ENCODE measurements at places on chromosomes 5 and 9.

DNA sequence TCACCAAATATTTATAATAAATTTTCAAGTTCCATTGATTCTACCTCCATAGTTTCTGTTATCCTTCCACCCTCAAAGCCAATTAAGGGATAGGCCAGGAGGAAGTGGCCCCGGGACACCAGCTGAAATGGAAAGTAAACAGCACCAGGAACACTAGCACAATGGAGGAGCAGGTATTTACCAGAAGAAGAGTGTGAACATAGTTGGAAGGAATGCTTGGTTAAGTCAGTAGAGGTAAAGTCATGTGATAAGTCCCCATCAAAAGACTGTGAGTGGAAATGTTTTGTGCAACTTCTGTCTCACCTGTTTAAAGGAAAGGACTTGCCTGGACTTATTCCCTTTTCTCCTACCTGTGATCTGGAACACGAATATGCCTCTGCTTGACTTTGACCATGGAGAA lies 146.7 kb upstream of the RAI14 start:
- no peaks in the 10 kb centered on the region for H3K36me3 ChIP-seq
- H3K4me3 ChIP-seq: no peak overlapping the region
- H3K4me1 ChIP-seq: peaks cover 3% of the 10 kb centered on the region
- DNase-seq: no peak

DNA sequence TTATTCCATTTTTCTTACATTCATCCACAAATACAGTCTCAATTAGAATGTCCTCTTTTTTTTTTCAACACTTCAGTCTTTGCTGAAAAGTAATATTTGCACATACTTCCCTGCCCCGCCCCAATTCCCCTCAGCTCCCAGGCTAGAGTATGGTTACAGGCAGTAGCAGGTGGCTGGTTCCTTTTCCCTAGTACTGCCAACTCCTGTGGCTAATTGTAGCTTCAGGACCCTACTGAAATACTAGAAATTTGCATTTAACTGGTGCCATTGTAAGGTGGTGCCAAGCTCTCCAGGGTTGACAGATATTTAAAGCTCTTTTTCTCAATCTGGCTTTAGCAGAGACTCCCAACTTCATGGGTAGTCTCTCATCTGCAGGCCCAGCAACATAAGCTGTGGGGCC lies 80.3 kb downstream of the FAM81B start:
- no peak for DNase-seq
- no peak overlapping the region for H3K4me3 ChIP-seq
- H3K36me3 ChIP-seq: peaks cover 5% of the 10 kb centered on the region
- no peaks in the 10 kb centered on the region for H3K4me1 ChIP-seq

- peaks cover 2% of the 10 kb centered on the region for H3K27me3 ChIP-seq
- no peak for DNase-seq
- no peaks in the 10 kb centered on the region for H3K4me1 ChIP-seq
- no peaks in the 10 kb centered on the region for H3K36me3 ChIP-seq
Measured at GRCh38 chr5:59034498-59035186, 451.8 kb downstream of the RAB3C start.

- no peak overlapping the region for H3K4me3 ChIP-seq
- no peaks in the 10 kb centered on the region for H3K36me3 ChIP-seq
Measured at GRCh38 chr5:131022811-131023497, 142.1 kb downstream of the HINT1 start.

GRCh38 chr9:130262771-130263170 lies 2.8 kb upstream of the HMCN2 start:
- H3K27ac ChIP-seq: no peak overlapping the region
- no peak for DNase-seq
- H3K36me3 ChIP-seq: no peaks in the 10 kb centered on the region
- H3K27me3 ChIP-seq: peaks cover 9% of the 10 kb centered on the region
- peaks cover 5% of the 10 kb centered on the region for H3K4me1 ChIP-seq

GRCh38 chr5:176481711-176482110 lies 33.5 kb downstream of the FAF2 start:
- no peak for DNase-seq
- H3K27me3 ChIP-seq: peaks cover 1% of the 10 kb centered on the region
- no peak overlapping the region for H3K4me3 ChIP-seq
- H3K36me3 ChIP-seq: no peaks in the 10 kb centered on the region

DNA sequence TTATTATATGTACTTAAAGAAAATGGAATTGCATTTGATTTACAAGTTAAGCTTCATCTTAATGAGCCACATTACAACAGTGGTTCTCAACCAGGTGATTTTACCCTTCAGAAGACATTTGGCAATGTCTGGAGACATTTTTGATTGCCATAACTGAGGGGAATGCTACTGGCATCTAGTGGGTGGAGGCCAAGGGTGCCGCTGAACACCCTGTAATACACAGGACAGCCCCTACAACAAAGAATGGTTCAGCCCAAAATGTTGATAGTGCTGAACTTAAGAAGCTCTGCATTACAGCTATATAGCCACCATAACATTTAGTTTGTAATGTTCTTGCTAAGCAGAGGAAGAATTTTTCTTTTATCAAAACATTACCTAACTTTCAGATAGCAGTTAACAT lies 103.1 kb downstream of the PAM start:
- DNase-seq: no peak
- H3K36me3 ChIP-seq: no peaks in the 10 kb centered on the region
- no peak overlapping the region for H3K4me3 ChIP-seq
- H3K27me3 ChIP-seq: peaks cover under 1% of the 10 kb centered on the region
- peaks cover 13% of the 10 kb centered on the region for H3K4me1 ChIP-seq

GRCh38 chr9:68429631-68430030 lies 73.2 kb downstream of the PGM5 start:
- H3K4me1 ChIP-seq: no peaks in the 10 kb centered on the region
- DNase-seq: no peak
- no peak overlapping the region for H3K4me3 ChIP-seq
- no peaks in the 10 kb centered on the region for H3K27me3 ChIP-seq
- no peak overlapping the region for H3K27ac ChIP-seq

- H3K27ac ChIP-seq: no peak overlapping the region
- no peaks in the 10 kb centered on the region for H3K36me3 ChIP-seq
- no peak overlapping the region for H3K4me3 ChIP-seq
- H3K4me1 ChIP-seq: no peaks in the 10 kb centered on the region
- DNase-seq: no peak
- H3K27me3 ChIP-seq: no peaks in the 10 kb centered on the region
Measured at GRCh38 chr9:4365055-4365454, 65.2 kb upstream of the GLIS3 start.

- no peak overlapping the region for H3K27ac ChIP-seq
- no peak for DNase-seq
- H3K4me1 ChIP-seq: no peaks in the 10 kb centered on the region
- no peak overlapping the region for H3K4me3 ChIP-seq
Measured at GRCh38 chr9:68541568-68541967, 885 bp upstream of the TMEM252 start.

DNA sequence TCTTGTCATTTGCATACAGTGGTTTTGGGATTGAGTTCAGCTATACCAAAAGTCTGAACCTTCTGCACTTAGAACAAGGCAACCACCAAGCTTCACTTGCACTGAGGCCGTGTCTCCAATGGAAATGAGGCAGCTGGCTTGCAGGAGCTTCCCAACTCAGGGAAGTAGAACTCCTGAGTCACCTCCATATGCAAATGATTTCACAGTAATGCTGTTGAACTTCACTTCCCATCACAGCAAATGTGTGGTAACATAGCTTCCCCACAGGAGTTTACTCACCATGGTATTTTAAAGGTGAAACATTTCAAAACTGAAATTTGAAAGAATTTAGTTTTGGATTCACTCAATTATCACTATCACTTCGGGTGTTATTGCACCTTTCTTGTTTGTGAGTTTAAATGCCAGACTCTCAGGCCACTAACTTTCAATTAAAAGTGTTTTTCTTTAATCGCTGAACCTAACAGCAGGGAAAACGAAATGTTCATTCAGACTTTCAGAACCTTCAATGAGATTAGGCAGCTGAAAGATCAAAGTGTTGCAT lies 9.0 kb downstream of the CD274 start:
- H3K27ac ChIP-seq: no peak overlapping the region
- no peaks in the 10 kb centered on the region for H3K36me3 ChIP-seq
- H3K4me3 ChIP-seq: no peak overlapping the region
- no peaks in the 10 kb centered on the region for H3K27me3 ChIP-seq
- H3K4me1 ChIP-seq: no peaks in the 10 kb centered on the region

DNA sequence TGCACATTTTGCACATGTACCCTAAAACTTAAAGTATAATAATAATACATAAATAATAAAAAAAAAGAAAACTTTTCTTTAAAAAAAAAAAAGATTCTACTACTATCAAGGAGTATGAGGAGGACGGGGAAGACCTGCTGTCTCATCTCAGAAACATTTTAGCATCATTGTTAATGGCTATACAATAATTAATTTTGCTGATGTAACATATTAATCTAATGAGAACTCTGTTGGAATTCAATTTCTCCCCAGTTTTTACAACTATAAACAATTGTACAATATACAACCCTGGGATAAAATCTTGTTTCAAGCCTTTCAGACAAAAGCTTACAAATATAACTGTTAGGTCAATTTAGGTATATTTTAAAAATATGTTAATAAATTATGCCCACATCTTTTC lies 139.0 kb upstream of the GRIN3A start:
- no peak overlapping the region for H3K4me3 ChIP-seq
- no peak for DNase-seq
- peaks cover 8% of the 10 kb centered on the region for H3K4me1 ChIP-seq
- H3K27ac ChIP-seq: no peak overlapping the region
- H3K27me3 ChIP-seq: no peaks in the 10 kb centered on the region
- H3K36me3 ChIP-seq: no peaks in the 10 kb centered on the region

- H3K27ac ChIP-seq: peak overlapping the region; percentile 53
- H3K4me3 ChIP-seq: no peak overlapping the region
- H3K4me1 ChIP-seq: peaks cover 25% of the 10 kb centered on the region
- H3K27me3 ChIP-seq: peaks cover 3% of the 10 kb centered on the region
- DNase-seq: peak; percentile 50
Measured at GRCh38 chr9:133682818-133683585, 46.8 kb downstream of the DBH start.

GRCh38 chr5:35302544-35302943 lies 72.3 kb upstream of the PRLR start:
- no peak for DNase-seq
- H3K27ac ChIP-seq: no peak overlapping the region
- no peaks in the 10 kb centered on the region for H3K36me3 ChIP-seq
- no peaks in the 10 kb centered on the region for H3K4me1 ChIP-seq
- no peak overlapping the region for H3K4me3 ChIP-seq
- no peaks in the 10 kb centered on the region for H3K27me3 ChIP-seq

GRCh38 chr5:142767911-142768310 lies 2.3 kb upstream of the ARHGAP26 start:
- H3K36me3 ChIP-seq: no peaks in the 10 kb centered on the region
- no peak for DNase-seq
- H3K4me3 ChIP-seq: no peak overlapping the region
- peaks cover 7% of the 10 kb centered on the region for H3K27me3 ChIP-seq
- no peak overlapping the region for H3K27ac ChIP-seq

DNA sequence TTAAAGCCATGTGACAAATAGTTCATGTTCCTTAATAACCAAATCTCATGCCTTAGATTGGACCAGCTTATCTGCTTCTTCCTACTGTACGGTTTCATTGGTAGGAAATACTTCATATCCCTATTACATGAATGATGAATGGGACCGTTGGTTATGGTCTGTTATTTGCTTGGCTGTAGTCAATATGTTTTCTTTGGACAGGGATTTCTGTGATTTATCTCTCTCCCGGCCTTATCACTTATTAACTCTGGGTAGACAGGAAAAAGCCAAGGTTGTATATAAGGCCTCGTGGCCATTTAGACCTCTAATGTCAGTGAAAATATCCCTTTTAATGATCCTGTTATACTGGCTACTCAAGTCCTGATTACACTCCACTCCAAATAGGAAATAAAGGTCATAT lies 330.6 kb downstream of the EBF1 start:
- H3K36me3 ChIP-seq: no peaks in the 10 kb centered on the region
- DNase-seq: no peak
- peaks cover 10% of the 10 kb centered on the region for H3K4me1 ChIP-seq
- no peak overlapping the region for H3K27ac ChIP-seq
- H3K27me3 ChIP-seq: peaks cover 16% of the 10 kb centered on the region
- H3K4me3 ChIP-seq: no peak overlapping the region

- H3K4me3 ChIP-seq: no peak overlapping the region
- peaks cover 22% of the 10 kb centered on the region for H3K4me1 ChIP-seq
- peaks cover 3% of the 10 kb centered on the region for H3K36me3 ChIP-seq
- H3K27ac ChIP-seq: no peak overlapping the region
- DNase-seq: no peak
- peaks cover 6% of the 10 kb centered on the region for H3K27me3 ChIP-seq
Measured at GRCh38 chr5:178416206-178416882, 173.8 kb downstream of the COL23A1 start.

DNA sequence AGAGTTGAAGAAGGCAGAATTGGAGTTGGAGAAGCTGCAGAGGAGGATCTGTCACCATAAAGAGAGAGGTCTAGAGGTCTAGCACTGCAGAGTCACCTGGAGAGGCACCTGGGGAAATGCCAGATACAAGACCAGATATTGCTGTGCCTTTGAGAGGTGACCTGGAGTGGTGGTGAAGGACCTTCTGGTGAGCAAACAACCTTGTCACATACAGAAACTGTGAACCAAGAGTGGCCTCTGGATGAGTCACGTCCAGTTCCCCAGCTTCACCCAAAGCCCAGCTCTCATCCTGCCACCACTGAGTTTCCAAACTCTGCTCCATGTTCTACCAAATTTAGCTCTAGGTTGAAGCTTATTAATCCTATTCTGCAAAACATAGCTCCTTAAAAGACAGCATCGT lies 131.1 kb upstream of the FBXL7 start:
- H3K27me3 ChIP-seq: no peaks in the 10 kb centered on the region
- no peak overlapping the region for H3K4me3 ChIP-seq
- H3K4me1 ChIP-seq: no peaks in the 10 kb centered on the region
- DNase-seq: no peak
- peaks cover 13% of the 10 kb centered on the region for H3K36me3 ChIP-seq

- H3K4me1 ChIP-seq: peaks cover 49% of the 10 kb centered on the region
- peaks cover 4% of the 10 kb centered on the region for H3K27me3 ChIP-seq
- peak overlapping the region; percentile 46 for H3K27ac ChIP-seq
- DNase-seq: no peak
Measured at GRCh38 chr9:110116543-110116885, 91.4 kb downstream of the C9orf152 start.

DNA sequence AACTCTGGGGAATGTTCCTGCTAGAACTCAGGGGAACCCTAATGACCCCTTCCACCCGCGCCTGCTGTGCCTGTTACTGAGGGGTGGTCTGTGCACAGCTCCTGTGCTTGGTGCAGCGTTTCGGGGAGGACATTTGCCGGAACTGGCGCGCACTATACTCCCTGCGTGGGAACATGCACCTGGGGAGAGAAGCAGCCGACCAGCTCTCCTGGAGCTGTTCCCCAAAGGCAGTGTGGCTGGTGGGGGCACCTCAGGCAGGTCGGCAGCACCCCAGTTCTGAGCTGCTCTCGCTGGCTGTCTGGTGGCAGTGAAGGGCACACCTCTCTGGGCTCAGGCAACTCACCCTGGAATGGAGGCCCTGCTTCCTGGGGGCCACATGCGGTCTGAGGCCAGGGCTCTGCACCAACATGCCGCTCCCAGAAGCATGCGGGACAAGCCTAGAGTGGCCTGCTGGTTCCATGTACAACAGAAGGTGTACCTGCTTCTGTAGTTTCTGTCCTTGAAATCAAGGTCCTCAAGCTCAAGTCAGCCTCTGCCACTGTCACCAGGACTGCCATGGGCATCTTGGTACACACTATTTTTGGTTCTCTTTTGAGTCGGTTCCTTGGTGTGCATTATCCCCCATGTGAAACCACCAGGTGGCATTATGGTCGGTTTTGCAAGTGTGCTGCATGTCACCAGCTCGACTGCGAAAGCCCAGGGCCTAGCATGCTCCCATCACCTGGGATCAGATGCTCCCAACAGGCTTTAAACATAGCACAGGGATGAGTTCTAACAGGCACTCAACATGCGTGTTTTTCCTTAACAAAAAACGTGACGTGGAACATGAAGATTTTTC lies 7.8 kb upstream of the MRNIP start:
- H3K4me1 ChIP-seq: peaks cover 7% of the 10 kb centered on the region
- peaks cover 6% of the 10 kb centered on the region for H3K36me3 ChIP-seq
- H3K27me3 ChIP-seq: peaks cover 5% of the 10 kb centered on the region
- H3K27ac ChIP-seq: no peak overlapping the region
- DNase-seq: no peak
